ENCODE measurements at places on chromosomes 7 and 10.

DNA sequence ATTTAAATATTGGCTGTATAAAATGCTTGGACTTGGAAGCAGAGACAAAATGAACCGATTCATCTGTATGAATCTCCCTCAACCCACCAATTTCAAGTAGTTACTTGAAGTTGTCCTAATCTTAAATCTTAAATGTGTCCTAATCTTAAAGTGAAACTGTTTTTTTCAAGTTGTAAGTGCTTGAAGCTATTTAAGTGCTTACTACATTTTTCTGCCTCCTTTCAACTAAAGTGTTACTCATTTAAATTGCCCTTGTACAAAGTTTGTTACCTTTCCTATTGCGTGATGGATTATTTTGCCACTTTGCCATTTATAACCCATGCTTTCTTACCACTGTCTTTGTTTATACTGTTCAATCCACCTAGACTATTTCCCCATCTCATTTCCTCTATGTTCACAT lies 2.8 kb downstream of the BCAP29 start:
- DNase-seq = no peak

GRCh38 chr7:151484971-151485707 lies 34.6 kb downstream of the RHEB start:
- DNase-seq = no peak

GRCh38 chr7:155618708-155619633 lies 25.5 kb upstream of the RBM33 start:
- no peak for DNase-seq

DNA sequence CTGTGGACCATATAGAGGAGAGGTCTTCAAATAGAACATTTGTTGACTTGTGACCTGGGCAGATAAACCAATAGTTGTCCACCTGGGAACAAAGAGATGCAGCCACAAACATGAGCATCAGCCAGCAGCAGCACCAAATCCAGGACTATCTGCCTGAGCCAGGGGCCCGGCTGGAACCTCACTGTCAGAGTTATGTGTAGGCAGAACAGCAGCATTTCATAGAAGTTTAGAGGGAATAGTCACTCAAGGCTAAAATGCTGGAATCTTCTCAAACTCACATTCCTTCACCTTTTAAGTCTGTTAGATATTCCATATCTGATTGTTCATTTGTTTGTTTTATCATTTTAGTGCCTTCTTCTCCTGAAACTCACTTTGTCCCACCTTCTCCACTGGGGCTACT lies 72.2 kb upstream of the IL6 start:
- no peak for DNase-seq

- no peak for DNase-seq
Measured at GRCh38 chr7:138352570-138353461, 107.2 kb upstream of the TRIM24 start.

DNA sequence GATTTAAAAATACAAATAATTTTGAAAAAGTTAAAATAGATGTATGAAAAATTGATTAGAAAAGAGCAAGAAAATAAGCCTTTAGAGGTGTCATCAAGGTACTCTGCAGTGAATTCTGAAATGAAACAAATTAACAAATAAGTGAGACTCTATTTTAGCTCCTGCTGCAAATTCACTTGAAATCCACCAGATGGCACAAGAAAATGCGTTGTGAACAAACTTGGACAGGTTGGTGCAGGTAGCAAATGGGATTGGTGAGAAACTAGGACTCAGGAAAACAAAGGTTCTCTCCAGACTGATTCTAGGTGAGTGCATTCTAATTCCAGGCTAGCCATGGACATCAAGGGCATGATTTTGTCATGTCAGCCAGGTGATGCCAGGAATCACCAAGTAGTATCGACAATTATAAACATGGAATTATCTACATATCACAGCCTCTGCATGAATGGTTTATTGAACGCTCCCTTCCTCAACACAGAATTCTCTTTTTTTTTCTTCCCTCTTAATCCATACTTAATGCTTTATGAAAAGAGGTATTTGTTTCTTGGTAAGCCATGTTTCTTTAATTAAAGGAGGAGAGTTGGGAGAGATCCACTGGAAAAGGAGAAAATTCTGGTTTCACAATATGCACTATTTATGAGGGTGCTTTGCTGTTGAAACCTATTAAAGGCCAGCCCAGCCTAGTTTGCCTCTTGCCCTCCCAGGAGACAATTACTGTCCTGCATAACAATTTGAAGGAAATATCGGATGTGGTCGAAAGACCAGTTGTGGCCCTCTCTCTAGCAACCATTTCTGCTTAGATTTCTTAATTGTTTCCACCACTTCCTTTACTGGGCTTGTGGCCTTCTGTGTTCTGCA lies 118.1 kb downstream of the ZNF365 start:
- no peak for DNase-seq

GRCh38 chr10:124983321-124983720 lies 41.4 kb downstream of the ZRANB1 start:
- DNase-seq = no peak

DNA sequence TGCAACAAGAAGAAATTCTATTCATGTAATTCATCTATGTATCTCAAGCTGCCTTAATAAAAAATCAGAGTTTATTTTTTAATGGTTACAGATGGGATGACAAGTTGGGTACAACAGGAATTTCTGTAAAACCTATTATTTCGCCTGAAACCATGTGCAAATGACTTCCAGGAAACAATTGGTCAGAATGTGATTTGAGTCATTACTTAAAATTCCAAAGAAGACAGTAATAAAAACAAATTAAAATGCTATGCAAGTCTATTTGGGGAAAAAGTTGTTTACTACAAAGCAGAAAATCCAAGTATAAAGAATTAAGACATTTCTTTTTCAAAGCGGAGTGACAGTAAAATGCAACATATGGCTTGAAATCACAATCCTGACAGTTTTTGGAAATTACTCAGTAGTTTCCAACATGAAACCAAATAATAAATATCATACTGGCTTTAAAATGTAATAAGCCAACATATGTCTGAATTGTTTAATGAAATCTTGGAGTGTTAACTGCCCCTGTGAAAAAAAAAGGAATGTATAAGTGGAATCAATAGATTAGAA lies 41.5 kb upstream of the SEMA3C start:
- DNase-seq = no peak

DNA sequence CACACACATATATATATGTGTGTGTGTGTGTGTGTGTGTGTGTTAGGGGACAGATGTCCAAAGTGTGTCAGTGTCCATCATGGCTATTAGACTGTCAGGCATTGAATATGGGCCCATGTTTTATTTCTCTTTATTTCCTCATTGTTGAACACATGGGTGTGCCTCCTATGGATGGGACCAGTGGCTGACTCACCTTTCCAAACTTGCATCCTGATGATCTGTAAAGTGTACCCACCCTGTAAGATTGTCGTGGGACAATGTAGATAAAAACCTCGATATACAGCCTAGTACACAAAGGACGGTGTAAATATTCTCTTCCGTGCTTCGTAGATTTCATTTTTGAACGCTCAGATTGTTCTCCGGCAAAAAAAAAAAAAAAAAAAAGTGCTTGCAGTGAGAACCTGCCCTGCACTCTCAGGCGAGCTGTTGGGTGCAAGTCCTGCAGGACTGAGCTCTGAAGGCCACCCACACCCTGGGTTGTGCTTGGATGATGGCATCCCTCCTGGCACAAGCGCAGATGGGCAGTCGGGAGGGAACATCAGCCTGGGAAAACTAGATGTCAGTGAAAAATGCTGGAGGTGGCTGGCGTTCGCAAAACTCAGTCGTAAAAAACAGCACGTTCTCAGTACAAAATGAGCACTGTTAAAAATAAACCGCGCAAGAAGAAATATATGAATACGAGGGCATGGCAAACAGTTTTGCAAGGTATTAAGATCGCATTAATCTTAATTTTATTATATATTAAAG lies 166.9 kb downstream of the CUX1 start:
- DNase-seq = no peak

GRCh38 chr10:107913317-107914294 lies 749.1 kb upstream of the SORCS1 start:
- no peak for DNase-seq

GRCh38 chr7:2118630-2119190 lies 114.0 kb downstream of the MAD1L1 start:
- no peak for DNase-seq

GRCh38 chr10:75532253-75532924 lies 101.0 kb downstream of the LRMDA start:
- no peak for DNase-seq

GRCh38 chr7:156397249-156397648 lies 243.3 kb upstream of the RNF32 start:
- no peak for DNase-seq

GRCh38 chr10:33153251-33153967 lies 181.1 kb downstream of the NRP1 start:
- DNase-seq = no peak

DNA sequence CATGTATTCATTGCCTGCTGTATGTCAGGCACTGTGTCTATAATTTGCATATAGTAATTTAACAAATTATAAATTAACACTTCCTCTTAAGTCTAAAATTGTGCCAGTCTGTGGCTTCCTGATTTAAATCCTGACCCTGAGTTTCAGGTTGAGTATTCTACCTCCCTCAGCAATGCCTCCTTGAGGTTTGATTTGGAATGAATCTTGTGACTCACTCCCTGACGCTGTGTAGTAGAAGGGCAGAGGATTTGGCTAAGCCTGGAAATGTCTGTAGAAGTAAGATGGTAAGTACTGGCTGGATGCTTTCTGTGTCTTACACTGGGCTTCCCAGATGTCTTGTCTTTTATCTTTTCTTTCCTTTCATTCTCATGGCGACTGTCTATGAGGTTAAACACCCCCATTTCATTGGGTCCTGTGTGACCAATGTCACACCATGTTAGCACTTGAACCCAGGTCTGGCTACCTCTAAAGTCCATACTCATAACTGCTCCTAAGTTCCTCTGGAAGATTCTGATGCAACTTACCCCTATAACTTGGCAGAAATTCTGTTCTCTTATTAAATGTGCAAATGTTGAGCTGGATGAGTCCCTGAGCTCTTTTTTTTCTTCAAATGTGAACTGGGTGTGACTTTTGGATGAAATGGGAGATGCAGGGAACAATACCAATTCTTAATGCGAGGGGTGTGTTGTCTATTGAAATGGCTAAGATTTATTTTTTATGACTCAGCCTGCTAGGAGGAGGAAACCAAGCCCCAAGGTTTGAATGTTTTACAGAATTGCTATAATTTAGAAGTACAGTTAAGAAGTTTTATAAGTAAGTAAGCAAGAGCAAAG lies 48.5 kb downstream of the PLCE1 start:
- DNase-seq = peak; percentile 64

- no peak for DNase-seq
Measured at GRCh38 chr10:124049484-124049883, 43.9 kb downstream of the CHST15 start.

DNA sequence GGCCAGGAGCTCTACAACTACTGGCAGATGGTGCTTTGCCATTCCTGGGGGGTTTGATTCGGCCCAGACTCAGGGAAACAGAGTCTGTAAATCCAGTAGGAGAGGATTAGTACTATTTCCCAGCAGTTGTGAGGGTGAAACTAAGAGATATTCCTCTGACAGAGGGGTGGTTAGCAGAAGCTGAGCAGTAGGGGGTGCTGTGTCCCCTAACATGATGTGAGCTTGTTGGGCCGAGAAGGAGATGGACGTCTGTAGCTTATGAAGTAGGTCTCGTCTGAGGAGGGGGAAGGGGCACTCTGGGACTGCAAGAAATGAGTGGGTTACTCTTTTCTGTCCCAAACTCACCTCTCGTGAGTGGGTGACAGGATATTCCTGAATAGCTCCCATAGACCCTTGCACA lies 179.2 kb upstream of the MBL2 start:
- DNase-seq = peak; percentile 47

DNA sequence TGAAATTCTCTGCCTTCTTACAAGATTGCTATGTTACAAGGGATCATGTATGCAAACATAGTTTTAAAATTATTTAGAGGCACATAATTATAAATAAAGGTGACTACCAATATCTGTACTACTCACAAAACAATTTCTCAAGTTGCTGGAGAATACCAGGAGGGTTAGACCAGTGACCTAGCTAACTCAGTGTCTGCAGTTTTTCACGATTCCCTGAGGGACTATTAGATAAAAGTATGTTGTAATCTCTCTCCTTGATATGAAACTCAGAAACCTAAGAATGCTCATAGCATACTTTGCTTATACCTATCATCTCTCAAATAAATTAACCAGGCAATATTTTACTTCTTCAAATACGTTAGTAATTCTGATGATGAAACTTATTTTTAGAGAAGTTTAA lies 534.0 kb upstream of the ANKRD30A start:
- DNase-seq = no peak

GRCh38 chr7:17495655-17496394 lies 197.4 kb downstream of the AHR start:
- DNase-seq = no peak

DNA sequence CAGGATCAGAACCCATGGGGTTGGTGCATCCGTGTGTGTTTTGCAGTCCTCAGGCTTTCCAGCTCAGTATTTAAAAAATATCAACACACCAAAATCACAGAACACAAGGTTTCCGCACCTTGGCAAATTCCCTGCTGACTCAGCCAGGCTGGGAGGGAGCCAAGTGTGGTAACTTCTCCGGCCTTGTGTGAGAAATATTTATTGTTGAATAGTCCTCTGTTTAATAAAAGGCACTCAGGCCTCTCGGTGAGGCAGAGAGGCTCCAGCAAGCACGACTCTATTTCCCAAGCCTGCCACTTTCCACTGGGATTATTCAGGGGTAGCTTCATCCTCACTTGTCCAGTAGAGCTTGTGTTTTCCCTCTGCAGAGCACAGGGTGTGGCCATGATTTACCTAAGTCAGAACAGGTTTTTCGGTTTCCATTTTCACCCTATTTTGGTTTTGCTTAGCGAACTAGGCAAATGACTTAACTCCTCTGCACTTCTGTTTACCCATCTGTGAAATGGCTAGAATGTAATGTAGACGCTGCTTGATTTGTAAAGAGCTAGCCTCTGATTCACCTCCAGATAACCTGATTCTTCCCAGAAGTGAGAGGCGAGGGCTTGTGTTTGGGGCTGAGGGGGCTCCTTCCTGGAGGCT lies 13.0 kb upstream of the CHST15 start:
- no peak for DNase-seq

DNA sequence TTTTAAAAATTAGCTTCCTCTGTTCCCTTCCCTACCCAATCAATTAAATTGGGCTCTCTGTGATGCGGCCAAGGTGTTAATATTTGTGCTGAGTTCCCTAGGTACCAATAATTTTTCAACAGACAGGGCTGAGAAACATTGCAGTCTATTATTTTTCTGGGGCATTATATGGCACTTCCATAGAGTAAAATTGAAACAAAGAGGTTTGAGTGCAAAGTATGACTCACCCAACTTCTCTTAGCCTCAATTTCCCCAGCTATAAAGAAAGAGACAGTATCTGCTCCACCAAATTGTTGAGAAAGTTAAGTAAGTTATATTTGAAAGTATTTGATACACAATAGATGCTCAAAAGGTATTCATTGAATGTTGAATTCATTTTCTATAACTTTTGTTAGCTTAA lies 74.9 kb downstream of the TES start:
- no peak for DNase-seq

DNA sequence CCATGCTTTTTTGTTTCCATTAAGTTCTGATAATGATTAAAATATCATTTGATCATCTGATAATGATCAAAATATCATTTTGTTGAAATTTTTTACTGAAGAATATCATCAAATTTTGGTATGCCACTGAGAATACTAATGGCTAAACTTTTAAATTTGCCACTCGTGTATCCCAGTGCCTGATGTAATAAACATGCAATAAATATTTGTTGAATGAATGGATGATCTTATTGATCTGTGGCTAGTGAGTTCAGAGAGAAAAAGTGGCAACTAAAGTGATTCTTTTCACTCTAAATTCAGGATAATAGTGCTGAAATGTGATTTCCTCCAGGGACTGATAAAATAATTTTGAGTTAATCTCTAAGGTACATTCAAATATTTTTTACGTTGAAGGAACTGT lies 159.3 kb upstream of the WNT16 start:
- no peak for DNase-seq
